ENCODE measurements at places on chromosomes 3 and 15.

DNA sequence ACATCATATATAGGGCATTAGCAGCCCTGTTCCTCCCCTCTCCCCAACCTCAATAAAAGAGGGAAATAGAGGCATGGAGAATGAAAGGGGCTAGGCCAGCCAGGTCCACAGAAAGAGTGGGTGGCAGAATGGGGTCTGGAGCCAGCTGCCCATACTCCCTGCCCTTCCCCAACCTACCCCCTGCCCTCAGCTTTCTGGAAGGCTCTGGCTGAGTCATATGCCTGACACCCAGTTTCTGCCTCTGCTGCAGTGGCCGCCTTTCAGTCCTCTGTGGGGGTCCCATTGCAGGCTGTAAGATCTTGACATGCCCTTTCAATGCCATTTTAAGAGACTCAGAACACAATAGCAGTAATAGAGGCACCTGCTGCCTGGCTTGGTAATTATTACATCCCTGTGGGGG is 95.7 kb downstream of the LINGO1 start:
- DNase-seq: no peak

- no peak for DNase-seq
Measured at GRCh38 chr3:123833398-123833785, 50.7 kb downstream of the MYLK start.

DNA sequence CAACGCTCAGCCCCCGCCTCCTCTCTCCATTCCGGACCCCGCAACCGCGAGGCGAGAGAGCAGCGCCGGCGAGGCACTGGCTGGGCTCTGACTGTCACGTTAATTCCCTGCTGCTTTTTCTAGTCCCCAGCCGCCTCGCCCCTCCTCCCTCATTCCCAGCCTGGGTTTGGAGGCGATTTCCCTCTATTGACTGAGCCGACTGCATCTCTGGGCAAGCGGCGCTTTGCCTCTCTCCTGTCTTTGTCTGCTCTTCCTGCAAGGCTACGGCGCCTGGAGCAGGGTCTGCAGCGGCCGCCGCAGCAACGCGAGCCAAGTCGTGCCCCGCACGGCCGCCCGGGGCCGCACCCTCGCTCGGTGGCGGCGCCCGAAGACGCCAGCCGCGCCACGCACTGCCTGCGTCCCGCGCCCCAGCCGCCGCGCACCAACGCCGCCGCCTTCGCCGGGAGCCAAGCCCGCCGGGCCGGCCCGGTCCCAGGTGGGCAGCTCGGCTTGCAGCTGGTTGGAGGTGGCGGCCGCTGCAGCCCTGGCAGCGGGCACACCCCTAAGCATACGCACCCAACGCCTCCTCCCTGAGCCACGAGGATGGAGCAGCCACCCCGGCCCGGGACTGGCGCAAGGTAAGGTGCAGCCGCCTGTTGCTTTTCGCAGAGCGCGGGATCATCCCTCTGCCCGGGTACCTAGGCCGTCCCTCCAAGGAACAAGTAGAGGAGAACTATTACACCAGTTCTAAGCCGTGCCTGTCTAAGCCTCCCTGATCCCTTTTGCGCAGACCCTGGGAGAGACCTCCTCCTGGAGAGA is at the start of gene LRRC3B:
Gene LRRC3B, plus strand, starts transcription at position 152 of the 798 bp plus-strand sequence. CDS start 86,901 bp downstream, outside the sequence.
- DNase-seq: no peak

DNA sequence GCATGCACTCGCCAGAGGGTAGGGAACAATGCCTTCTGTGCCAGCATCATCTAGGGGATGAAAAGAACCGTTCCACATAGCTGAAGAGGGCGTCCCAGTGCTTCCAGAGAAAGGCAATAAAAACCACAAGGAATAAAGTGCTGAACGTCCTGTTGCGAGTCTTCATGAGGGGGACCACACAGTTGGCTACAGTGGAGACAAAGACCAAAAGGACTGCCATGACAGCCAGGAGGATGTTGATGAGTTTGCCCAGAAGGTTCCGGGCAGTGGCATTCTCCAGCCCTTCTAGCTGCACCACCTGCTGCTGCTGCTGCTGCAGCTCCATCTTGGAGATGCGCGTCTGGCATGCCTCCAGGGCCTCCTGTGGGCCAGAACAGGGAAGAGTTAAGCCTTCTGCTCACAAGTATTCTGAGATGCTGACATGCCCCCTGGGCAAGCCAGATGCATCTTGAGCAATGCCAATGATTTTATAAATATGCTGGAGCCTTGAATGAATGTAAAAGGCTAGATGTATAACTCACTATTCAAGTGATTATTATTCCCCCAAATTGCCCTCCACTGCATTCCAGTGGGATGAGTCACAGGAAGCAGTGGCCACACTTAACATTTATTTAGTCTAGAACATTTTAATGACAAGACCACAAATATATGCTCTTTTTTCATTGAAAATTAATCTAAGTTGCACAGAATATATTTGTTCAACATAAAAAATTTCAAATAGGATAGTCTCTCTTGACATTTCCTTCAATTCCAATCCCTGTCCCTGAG is 45.1 kb upstream of the PLXND1 start:
- DNase-seq: peak; percentile 94

GRCh38 chr3:97131476-97131875 is 317.1 kb downstream of the EPHA6 start:
- DNase-seq: peak; percentile 50
